Heart left ventricle (tissue), 16 donors: ENCODE measurements at places on chromosomes 2 and 18. TPM values are rescaled to one million over a fixed set of nuclear protein-coding genes. Genes with fewer than 3 reads are reported as not detected.

- DNase-seq: peak; percentile 19
These were observed 1.7 kb downstream of the MAP2 start for GRCh38 chr2:209425471-209426071.

DNA sequence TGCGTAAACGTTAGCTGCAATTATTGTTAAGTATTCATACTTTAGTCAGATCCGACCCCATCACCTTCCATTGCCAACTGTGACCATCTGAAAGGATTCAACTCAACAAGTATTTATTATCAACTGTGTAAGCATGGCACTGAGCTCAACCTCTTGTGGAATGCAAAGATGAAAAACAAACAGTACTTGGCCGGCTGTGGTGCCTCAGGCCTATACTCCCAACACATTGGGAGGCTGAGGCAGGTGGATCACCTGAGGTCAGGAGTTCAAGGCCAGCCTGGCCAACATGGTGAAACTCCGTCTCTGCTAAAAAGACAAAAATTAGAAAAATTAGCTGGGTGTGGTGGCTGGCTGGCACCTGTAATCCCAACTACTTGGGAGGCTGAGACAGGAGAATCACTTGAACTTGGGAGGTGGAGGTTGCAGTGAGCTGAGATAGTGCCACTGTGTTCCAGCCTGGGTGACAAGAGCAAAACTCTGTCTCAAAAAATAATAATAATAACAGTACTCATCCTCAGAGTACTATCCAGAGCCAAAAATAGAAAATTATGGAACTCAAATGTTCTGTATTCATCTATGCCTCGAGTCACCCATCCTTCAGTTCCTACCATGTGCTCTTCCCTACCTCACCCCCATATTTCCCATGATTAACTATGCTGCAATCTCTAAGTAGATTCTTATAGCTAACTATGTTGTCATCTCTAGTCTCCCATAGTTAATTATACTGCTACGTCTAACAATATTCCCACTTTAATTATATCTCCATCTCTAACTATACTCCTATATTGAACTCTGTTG lies 8.6 kb upstream of the MREG start:
- no peak for DNase-seq

GRCh38 chr2:231622963-231623362 lies 30.3 kb downstream of the TEX44 start:
- DNase-seq: no peak

DNA sequence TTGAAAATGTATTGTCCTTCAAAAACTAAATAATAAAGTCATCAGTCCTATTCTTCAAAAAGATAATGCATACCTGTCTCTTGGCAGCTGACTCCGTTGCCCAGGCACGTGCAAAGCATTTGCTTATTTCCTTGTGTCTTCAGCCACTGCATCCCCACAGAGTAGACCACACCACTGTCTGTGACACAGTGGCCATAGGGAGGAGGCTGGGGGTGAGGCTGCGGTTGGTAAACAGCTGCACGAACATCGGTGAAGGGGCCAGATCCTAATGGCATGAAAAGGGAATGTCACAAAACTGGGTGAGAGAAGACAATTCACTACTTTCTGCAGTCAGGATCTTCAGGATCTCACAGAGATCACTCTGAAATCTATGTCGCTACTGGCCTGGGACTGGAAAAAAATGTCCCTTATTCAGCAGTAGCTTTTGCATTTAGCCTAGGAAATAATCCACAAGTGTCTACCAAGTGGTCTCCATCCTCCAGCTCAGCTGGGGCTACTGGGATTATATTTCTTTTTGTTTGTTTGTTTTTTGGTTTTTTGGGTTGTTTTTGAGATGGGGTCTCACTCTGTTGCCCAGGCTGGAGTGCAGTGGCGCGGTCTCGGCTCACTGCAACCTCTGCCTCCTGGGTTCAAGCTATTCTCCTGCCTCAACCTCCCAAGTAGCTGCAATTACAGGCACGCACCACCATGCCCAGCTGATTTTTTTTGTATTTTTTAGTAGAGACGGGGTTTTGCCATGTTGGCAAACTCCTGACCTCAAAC lies 10.7 kb downstream of the FN1 start:
- no peak for DNase-seq

DNA sequence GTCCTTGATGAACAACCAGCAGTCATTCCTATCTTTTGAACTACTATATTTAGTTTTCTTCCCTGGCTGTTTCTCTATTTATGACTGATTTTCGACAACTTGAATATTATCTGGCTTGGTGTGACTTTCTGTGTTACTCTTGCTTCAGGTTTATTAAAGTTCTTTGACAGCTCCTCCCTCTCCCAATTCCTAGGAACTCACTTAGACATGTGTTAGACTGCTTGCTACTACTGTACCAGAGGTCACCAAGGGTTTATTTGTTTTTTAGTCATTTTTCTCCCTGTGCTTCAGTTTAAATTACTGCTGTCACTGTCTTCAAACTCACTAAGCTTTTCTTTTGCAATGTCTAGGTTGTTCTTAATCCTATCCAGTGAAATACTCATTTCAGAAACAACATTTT lies 90.5 kb downstream of the TMEM131 start:
- no peak for DNase-seq

DNA sequence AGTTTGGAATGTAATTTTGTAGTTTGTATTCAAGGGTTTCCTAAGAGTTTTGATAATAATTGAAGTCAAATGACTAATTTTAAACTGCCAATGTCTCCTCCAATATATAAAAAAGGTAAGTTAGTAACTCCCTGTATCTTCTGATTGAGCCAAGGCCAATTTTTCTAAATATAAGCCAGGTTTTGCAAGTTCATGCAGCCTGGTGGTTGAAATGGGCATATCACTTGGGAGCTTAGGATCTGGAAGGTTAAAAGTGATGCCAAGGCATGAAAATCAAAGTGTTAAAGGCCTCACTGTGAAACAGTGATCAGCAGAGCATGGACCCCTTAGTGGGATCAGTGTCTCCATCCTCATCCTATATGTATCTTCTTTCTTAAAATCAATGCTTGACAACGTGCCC lies 60.5 kb downstream of the MERTK start:
- DNase-seq: no peak

DNA sequence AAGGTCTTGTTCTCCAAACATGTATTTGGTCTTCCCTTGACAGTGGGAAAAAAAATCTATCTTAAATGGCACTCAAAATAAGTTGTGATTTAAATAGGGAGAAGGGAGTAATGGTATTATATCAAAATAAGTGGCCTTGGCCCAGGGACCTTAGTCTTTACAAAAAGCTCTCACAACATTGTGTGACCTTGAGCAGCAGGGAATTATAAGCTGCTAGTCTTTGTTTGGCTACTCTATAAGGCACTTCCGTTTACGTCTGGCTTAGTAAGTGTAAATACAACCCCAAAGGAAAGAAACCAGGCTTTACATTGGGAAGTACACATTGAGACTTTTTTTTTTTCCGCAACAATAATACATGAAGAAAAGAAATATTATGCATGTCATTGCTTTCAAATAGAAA lies 734.0 kb upstream of the LINC00305 start:
- no peak for DNase-seq

DNA sequence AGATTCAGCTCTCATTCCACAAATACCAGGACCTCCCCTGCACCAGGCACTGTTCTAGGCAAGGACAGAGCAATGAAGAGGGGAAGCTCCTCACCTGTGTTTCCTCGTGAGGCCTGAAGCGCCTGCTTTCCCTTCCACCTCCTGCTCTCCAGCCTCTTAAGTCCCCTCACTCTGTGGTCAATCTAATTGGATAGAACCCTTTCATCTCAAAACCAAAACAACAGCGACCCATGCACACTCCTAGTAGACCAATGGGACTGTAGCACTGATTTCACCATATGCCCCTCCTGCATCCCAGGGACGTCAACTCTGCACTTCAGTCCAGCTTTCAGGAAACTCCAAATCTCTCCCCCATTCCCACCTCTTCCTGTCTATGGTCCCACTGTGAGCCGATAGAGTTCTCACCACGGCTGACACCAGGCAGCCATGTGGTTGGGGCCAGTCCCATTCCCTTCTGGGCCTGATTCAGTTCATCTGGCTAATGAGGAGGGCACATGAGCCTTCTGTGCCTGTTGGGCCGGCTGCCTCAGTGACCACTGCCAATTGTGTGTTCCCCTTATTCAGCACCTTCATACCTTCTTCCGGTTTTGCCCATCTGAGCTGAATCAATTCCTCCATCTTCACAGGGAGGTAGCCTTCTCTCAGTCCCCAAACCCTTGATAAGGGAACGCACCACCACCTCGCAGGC lies 33.3 kb upstream of the MAT2A start:
- no peak for DNase-seq

- DNase-seq: no peak
These were observed 126.2 kb upstream of the MAPRE2 start for GRCh38 chr18:34915046-34915445.

GRCh38 chr2:68158134-68158447 lies 403 bp downstream of the PNO1 start:
- DNase-seq: no peak

GRCh38 chr2:31286961-31287550 lies 53.1 kb downstream of the EHD3 start:
- no peak for DNase-seq

GRCh38 chr2:149648282-149649030 lies 60.9 kb upstream of the MMADHC start:
- peak; percentile 43 for DNase-seq

DNA sequence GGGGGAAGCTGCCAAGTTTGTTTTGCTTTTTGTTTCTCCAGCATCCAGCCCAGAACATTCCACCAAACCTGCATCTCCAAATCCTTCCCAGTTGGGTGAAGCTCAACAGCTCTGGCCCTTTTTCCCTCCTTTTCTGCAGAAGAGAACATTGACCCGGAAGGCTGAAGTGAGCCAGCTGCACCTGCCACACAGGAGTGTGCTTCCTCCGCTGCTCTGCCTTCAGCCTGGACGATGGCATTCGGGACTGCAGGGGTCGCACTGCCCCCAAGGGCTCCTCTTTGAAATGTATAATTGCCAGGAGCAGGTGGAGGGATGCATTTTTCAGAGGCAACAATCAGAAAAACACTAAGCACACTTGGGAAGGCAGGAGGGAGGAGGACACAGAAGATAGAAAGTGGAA lies 41.8 kb downstream of the ST8SIA5 start:
- no peak for DNase-seq

GRCh38 chr2:43001055-43001378 lies 208.6 kb upstream of the HAAO start:
- DNase-seq: no peak

GRCh38 chr18:27135504-27136207 lies 49.5 kb downstream of the CHST9 start:
- DNase-seq: no peak

DNA sequence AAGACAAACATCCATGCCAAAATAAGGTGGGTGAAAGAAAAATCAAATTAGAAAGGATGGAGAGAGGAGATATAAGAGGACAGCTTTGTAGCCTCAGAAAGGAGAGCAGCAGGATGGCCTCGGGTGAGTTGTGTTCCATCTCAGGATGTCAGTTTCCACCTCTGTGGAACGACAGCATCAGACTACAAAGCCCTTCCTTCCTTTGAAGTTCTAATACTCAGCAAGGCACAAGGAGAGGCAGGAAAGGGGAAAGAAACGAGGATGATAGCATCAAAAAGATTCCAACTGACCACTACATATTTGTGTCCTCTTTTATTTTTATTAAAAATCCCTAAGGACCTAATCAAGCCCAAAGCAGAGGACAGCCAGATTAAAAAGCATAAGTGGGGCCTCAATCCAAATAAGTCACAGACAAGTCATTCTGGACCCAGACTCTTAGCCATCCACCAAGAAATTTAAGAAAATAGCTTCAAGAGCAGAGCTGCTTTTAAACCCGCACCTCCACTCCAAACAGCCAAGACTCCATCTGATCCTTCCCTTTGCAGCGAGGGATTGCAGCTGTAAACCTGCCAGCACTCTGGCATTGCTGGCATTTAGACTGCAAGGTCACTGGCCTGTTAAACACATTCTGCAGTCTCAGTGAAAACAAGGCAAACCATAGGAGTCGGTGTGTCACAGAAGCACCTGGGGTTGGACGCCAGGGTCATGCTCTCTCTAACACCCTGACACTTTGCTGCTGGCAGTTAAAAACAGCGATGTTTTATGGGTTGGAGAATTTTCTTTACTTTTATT lies 314.5 kb upstream of the CHAC2 start:
- DNase-seq: no peak

DNA sequence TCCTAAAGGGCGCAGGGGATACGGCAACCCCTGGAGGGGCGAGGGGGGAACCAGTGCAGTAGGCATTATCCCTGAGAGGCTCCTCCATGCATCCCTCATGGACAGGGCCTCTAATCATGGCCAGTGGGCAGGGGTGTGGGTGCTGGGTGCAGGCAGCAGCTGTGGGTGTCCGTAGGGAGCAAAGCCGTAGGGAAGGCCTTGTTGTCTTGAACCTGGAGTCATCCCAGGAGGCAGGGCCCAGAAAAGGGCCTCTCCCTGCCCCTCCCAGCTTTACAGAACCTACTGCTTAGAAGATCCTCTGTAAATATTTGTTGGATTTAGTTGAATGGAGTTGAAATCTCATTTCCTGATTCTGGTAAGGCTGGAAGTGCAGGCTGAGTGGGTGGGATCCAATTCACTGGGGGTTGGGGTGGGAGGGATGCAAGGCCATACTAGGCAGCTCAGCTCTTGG lies 207.0 kb upstream of the HAAO start:
- no peak for DNase-seq

- no peak for DNase-seq
These were observed 62.5 kb downstream of the ANTXR1 start for GRCh38 chr2:69075486-69075885.

- peak; percentile 57 for DNase-seq
These were observed 43.9 kb upstream of the RAB11FIP5 start for GRCh38 chr2:73156539-73157124.

DNA sequence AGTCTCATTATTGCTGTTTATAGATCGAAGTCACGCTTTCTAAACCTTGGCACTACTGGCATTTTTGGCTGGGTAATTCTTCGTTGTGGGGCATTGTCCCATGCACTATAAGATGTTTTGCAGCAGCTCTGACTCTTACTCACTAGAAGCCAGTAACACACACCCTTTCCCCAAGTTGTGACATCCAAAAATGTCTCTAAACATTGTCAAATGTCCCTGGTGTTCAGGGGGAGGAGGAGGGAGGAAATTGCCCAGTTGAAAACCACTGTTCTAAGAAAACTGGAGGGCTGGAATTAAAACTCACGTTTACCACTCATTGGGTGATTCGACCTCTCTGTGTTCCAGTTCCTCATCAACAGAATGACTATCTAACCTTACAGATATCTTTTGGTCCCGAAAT lies 115.7 kb upstream of the KLF7 start:
- no peak for DNase-seq

Gene SMAD7
- total RNA-seq: 32.0 TPM

Gene MSH6
- 20.8 TPM for total RNA-seq

Gene GPR155
- 21.3 TPM for total RNA-seq

Gene HNMT
- total RNA-seq: 12.5 TPM

Gene NCKAP1
- 113 TPM for total RNA-seq

Gene TMEM247
- total RNA-seq: not detected

Gene RRM2
- total RNA-seq: not detected

Gene EHD3
- total RNA-seq: 31.9 TPM

Gene METTL4
- 9.0 TPM for total RNA-seq

Gene TRIM43
- not detected for total RNA-seq

Gene COLEC11
- 2.3 TPM for total RNA-seq

Gene ALPI
- not detected for total RNA-seq

Gene CRYBA2
- total RNA-seq: not detected

Gene PHLPP1
- total RNA-seq: 6.3 TPM

Gene LYPD6
- total RNA-seq: 0.31 TPM

Gene PRKD3
- 10.5 TPM for total RNA-seq

Gene PCARE
- total RNA-seq: 1.4 TPM
